A172 (cell line): ENCODE measurements at places on chromosomes 16 and 17. TPM values are rescaled to one million over a fixed set of nuclear protein-coding genes. Genes with fewer than 3 reads are reported as not detected.

- no peak for DNase-seq
Measured at GRCh38 chr17:13222975-13223374, 205.1 kb upstream of the ELAC2 start.

DNA sequence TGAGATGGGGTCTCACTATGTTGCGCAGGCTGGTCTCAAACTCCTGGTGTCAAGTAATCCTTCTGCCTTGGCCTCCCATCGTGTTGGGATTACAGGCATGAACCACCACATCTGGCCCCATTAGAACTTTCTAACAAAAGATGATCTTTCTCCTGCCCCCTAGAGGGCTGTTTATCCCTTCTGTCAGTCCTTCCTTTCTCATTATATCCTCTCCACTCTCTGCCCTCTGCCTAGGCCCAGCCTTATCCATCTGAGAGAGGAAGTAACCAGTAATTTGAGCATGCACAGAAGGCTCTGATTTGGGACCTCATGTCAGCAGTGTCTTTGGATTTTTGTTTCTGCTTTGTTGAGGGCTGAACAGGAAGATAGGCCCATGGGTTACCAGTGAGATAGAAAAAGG lies 4.4 kb upstream of the DHX40 start:
- peak; percentile 27 for DNase-seq

DNA sequence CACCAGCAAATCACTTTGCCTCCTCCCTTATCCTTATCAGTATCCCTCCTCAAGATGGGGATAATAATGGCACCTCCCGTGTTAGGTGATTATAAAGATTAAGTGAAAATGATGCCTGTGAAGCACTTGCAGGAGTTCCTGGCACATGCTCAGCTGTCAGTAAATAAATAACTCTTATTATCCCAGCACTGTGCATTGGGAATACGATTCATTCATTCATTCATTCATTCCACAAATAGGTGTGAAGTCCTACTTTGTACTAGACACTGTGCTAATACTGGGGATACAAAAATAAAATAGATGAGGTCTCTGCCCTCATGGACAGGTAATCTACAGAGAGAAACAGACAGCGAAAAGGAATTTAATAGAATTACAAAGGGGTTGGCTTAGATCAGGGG lies 2.0 kb downstream of the XYLT2 start:
- DNase-seq: no peak

The FBXW10 gene
- not detected in 2 replicates for total RNA-seq

DNA sequence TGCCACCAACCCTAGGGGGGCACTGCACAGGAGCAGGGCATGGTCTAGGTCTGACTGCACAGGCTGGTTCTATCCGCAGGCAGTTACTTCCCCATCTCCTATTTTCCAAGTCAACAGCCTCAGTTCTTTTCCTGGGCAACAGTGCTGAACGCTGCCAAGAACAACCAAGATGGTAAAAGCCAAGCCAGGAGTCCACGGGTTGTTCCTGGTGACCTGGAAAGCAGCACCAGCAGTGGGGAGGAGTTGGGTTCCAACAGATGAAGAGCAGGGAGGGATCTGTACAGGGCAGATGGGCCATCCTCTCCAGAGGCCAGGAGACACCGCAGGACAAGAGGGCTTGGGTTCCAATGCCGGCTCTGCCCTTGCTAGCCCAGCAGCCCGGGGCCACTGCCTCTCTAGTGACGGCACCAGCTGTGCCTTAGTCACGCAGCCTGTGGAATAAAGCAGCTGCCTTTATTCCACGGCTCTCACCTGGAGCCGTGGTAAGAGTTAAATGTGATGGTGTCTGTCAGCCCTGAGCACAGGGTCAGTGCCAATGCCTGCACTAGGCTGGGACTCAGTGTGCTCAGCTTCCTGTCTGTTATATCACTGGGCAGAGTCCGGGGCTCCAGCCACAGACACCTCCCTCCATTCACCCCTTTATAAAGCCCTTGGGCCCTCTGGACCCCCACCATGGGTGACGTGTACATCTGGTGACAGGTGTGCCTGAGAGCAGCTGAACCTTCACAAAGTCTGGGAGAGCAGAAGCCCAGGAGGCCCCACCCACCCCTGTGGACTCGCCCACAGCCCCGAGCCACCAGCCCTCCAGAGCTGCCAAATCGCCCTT lies 44.9 kb downstream of the MARF1 start:
- no peak for DNase-seq

The GRB7 gene
- total RNA-seq: 0.40 and 0.72 TPM in 2 replicates

DNA sequence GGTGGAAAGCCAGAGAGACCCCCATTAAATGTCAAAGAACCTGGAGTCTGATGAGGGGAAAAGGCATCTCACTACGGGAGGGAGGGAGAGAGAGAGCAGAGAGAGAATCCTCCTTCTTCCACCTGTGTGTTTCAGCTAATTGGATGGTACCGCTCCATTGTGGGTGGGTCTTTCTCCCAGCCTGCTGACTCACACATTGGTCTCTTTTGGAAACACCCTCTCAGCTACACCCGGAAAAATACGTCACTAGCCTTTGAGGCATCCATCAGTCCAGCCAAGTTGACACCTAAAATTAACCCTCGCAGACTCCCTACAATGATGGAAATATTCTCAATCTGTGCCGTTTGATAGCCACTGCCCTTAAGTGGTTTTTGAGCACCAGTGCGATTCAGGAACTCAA lies 100.4 kb downstream of the ELAC2 start:
- DNase-seq: peak; percentile 65

GRCh38 chr17:63610854-63611253 lies 10.2 kb downstream of the TACO1 start:
- no peak for DNase-seq
